ENCODE measurements at places on chromosomes 7 and 10.

DNA sequence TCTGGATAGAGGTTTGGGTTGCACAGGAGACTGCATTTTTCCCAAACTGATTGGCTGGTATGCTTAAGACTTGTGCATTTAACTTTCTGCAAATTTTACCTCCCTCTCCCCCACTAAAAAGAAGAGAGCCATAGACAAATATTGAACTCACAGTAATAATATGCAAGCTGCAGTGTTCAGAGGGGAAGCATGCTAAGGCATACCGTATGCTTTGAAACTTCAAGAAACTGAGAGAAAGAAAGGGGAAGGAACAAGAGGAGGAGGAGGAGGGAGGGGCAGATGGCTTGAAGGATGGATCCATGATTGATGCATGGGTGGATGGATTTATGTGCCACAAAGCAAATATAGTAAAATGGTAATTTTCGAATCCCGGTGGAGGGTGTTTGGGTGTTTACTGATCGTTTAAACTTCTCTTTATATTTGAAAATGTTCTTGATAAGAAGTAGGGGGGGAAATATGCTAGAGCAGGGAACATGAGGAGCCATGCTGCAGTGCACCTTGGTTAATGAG, 7.8 kb upstream of the KLF6 start:
- DNase-seq: no peak

GRCh38 chr7:55441774-55442522, 76.8 kb downstream of the LANCL2 start:
- DNase-seq: no peak

- DNase-seq: no peak
These were observed 19.1 kb downstream of the TMEM176B start for GRCh38 chr7:150781103-150781502.

GRCh38 chr7:79461660-79462059, 8.2 kb upstream of the MAGI2 start:
- no peak for DNase-seq

GRCh38 chr10:90592638-90593302, 265.1 kb downstream of the HTR7 start:
- no peak for DNase-seq

DNA sequence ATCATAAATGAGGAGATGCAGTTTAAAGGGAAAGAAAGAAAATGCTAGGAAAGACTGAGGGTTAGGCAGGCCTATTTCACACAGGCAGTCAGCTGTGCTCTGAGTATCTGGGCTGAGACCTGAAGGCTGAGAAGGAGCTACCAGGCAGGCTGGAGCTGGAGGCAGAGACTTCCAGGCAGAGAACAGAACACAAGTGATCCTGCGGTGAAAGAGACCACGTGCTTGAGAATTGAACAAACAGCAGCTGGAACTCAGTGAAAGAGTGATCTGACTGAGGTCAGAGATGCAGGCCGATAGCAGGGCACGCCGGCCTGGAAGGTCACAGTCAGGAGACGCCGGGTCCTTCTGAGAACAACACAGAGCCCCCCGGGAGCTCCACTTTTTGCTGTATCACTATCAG, 147.8 kb downstream of the ADAM12 start:
- no peak for DNase-seq

DNA sequence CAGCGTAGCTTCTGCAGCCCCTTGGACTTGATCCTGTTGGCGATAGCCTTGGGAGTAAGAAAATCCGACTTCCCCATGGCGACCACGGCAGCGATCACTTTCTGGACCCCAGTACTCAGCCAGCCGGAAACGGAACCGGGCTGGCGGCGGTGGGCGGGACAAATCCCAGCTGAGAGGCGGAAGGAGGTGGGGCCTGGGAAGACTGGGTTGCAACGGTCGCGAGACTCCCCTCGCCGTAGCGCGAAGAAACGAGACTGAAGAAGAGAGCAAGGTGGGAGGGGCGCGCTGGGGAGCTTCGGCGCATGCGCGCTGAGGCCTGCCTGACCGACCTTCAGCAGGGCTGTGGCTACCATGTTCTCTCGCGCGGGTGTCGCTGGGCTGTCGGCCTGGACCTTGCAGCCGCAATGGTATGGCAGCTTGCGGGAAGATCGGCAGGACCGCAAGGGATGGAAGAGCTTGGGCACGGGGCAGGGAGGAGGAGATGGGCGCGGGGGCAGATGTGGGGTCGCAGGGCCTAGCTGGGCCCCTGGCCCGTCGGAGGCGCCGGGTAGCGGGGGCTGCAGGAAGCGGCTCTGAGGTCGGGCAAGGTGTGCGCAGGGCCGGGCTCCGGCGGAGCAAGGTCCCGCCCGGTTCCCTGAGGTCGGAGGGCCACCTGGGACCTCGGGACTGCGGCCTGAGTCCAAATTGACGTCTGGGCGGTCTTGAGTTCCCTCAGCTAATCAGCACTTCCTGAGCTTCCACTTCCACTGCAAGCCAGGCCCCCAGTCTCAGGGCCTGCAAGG, at the start of the genes ATP5F1C and KIN:
ATP5F1C (plus strand) TSS at position 321 of the 782 bp plus-strand sequence; CDS start at position 352, 31 bp downstream.
KIN (minus strand) TSS at position 137 of the 782 bp plus-strand sequence; CDS start at position 77, 60 bp downstream.
- peak; percentile 96 for DNase-seq

DNA sequence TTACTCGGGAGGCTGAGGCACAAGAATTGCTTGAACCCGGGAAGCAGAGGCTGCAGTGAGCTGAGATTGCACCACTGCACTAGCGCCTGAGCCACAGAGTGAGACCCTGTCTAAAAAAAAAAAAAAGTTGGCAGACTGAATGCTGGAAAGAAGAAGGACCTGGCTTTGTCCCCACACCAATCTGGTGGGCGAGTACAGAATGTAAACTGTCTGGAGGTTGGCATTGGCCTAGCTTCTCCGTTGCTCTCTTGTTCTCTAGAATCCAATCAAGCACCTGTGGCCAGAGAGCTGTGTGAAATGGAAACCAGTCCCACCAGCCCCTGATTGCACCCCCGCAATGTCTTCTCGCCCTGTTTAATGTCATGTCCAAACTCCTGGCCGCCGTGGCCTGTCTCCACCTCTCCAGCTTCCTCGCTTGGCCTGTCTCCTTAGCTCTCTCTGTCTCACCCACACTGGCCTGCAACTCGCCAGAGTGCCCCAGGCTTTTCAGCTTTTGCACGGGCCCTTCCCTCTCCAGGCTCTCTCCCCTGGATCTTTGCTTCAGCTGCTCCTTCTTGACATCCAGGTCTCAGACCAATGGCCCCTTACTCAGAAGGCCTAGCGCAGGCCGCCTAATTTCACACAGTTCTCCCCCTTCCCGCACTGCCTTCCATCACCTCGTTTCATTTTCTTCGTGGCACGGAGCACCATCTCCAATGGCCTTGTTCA, 670 bp upstream of the AGK start:
- no peak for DNase-seq

- DNase-seq: no peak
These were observed 59.6 kb upstream of the AKR1E2 start for GRCh38 chr10:4766454-4766853.

DNA sequence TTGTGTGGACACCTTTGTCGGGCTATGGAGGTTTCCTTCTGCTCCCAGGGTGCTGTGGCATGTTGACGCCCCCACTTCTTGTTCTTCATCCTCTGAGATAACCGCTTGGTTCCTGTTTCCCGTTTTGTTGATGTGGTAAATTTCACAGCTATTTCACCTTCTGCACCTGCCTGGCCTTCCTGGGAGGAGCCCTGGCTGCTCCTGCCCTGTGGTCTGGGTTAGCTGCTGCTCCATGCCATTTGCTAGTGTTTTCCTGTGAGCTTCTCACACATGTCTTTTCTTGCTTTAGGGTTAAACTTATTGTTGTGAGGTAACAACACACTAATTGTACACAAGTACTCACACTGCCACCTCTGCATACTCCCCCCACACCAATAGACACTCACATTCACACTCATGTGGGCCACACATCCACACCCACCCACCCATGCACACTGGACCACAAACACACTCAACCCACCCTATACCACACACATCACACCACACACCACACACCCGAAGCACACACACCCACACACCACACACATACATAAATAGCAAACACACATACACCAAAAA, 46.5 kb upstream of the MSMB start:
- no peak for DNase-seq

DNA sequence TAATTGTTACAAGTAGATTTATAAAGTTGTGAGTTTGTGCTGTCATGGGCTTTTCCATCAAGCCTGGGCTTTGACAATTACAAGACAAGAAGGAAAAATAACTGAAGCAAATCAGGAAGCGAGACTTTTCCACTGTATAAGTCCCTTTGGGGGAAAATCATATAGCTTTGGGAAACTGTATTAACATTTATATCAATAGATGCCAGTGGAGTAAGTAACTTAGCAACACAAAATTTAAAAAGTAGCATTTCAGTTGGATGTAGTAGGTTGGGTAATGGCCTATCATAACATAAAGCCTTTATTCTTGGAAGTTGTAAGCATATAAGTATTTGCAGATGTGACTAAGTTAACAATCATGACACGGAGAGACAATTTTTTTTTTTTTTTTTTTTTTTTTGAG, 931.1 kb downstream of the CNTNAP2 start:
- no peak for DNase-seq

DNA sequence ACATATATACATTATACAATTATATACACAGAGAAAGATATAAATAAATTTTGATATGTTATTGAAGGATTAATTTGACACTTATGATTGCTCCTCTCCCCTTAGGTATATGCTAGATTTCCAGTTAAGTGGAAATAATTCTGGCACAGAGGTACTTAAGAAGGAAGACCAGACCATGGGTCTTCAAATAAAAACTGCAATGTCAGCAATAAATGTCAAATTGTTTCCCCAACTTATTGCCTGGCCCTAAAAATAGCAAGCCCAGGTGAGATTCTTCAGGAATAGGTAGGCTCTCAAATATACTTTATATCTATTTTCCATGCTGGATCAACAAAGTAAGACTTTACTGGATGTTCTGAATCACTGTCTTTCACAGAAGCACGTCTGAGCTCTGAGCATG, 551.3 kb upstream of the STEAP1 start:
- DNase-seq: no peak

DNA sequence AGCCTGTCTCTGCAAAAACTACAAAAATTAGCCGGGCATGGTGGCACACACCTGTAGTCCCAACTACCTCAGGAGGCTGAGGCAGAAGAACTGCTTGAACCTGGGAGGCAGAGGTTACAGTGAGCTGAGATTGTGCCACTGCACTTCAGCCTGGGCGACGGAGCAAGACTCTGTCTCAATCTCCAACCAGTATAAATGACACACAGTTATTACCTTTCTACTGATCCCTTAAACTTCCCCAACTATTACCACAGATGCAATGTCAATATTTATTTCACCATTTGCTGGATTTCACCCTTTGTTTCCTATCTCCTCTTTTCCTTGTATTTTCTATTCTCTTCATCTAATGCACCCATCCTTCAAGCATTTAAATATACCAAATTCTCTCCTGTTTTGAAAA, 431.8 kb downstream of the GRM8 start:
- no peak for DNase-seq

- no peak for DNase-seq
These were observed 18.4 kb downstream of the RCC1L start for GRCh38 chr7:75055155-75055554.

DNA sequence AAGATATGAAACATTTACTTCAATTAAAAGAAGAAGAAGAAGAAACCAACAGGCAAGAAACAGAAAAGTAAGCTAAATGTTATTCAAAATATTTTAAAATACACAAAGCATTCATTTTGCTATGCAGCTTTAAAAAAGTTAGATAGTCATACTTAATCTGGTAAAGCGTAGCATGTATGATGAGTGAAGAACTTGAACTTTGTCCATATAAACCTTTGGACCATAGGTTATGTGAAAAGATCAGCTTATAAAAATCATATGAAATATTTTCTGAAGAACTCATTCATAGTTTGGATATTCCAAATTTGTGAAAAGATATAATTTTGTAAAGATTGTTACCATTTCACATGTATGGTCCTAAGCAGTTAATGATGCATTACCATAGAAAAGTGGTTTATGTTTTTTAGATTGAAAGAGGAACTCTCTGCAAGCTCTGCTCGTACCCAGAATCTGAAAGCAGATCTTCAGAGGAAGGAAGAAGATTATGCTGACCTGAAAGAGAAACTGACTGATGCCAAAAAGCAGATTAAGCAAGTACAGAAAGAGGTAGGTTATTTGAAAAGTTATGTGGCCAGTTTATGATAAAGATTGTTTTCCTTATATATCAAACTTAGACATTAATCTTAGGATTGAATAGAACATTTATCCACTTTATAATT, 37.3 kb downstream of the KIF20B start:
- DNase-seq: no peak

DNA sequence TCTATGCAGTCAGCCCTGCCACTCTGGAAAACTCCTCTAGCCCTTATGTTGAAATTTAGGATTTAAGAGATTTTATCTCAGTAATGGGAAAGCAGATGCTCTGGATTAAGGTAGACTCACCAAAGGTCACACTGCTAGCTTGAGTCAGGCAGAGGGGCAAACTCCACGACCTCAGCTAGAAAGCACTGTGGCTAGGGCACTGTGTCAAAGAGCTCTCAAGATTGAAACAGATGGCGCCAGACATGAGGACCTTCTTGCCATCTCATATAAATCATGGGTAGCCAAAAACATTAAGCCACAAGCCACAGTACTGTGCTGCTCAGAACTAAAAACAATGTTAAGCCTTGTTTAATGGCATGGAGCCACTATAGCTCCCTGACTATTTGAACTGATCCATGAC, 188.7 kb downstream of the DNAJC1 start:
- no peak for DNase-seq
